ENCODE measurements at places on chromosomes 4 and X.

DNA sequence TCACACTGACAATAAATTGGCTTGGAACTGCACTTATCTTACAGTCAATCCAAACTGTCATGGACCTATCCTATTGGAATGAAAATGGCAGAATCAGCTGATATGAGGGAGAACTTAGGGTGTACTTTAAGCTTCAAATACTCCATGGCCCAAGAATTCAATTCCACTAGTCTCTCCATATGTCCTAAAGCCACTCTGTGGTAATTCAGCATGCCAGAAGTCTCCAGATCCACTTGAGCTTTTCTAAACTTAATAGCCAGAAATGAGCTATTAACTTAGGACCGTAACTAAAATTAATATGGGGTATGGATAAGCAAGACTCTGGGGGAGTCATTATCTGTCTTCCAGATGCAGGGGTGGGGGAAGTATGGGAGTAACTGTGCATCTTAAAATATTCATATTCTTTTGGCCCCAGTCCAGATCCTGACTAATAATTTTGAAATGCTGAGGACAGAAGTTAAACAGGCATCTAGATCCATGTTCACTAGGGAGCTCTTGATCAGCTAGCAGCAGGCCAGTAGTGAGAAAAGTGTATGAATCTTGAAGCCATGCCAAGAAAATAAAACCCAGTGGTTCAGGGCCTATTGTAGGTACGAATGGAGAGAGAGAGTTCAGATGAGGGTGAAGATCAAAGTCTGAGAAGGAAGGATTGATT is 167.6 kb downstream of the DKK2 start:
- DNase-seq, result no peak

GRCh38 chr4:102529977-102530376 is 28.8 kb downstream of the NFKB1 start:
- no peak for DNase-seq

DNA sequence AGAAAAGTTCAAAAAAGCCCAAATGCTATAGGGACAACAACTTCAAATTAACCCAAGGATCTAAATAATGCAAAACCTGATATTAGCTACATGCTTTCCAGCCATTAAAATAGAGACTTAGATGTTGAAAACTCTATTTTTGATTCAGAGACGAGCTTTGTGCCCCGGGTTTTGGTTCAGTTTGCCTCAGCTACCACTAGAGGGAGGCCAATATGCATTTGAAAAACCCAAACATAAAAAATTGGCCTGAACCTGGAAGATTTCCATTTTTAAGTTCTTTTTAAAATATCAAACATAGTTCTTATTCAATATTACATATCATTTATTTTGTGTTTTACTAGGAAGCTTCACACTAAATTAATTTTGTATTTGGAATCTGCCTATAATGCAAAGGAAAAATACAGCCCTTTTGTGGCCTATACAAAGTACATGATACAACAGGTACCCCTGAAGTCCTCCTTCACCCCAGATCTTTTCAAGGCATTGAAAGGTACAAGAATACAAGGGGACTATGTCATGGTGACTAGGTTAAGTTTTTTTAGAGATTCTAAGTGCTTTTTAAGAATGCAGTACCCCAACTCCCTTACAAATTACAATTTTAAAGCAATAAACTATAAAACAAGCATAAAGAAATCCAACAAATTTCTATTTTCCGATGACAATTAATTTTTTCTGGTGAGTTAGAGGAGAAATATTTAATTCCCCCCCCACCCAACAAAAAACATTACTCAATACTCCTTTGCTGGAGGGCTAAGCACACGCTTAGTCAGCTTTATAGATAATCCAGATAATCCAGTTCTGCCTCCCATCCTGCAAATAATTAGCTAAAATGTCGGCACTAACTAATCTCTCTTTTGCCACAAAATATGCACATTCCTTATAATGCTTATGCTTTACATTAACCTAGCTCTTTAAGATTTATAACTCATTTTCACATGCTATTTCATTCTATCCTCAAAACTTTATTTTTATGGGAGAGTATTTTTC is 97.7 kb upstream of the PTPN13 start:
- DNase-seq, result no peak

DNA sequence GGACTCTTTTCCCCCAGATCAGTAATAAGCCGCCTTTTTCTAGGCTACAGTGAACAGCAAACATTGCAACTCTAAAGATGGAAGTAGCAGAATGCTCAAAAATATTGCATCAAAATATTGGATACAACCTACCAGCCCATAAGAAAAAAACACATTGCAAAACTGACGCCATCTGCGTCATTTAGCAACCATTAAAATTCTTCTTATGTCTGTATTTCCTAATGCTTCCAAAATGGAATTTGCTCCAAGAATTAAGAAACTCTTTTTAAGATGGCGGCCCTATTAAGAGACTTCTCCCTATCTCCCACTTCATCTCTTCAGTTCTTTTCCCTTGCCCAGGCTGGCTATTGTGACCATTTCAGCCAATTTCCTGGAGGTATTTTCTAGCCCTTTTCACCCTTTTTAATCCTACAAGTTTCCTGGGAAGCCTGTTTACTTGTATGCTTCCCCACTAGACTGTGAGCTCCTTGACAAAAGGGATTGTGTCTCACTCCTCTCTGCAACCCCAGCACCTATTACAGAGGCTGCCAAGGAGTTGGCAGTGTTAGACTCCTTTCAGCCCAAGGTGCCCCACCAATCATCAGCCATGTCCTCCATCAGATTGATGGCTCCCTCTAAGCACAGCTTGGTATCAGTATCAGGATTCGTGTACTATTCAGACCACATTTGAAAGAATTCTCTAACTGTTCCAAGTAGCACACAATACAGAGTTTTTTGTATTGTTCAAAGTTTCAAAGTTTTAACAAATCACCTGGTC is 4.4 kb downstream of the GPC3 start:
- DNase-seq, result no peak

GRCh38 chrX:44675362-44676024 is 132.8 kb upstream of the FUNDC1 start:
- no peak for DNase-seq

- no peak for DNase-seq
Measured at GRCh38 chrX:110734271-110734670, 61.3 kb downstream of the CHRDL1 start.

DNA sequence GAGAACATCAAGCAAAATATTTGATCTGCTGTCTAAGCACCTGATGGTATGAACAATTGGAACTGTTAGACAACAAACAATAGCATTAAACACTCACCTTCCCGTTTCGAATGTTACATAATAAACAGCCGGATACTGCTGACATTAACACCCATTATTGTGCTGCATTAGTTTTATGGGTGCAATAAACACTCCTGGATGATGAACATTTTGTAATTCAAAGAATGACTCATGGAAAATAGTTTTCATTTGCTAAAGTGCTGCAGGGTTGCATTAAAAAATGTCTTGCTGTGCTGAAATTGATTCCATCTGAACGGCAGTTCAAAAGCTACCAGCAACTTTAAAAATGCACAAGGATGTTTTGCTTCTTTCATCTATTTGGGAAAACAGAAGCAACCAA is 100.8 kb upstream of the SORBS2 start:
- DNase-seq, result no peak

GRCh38 chr4:89733946-89734345 is 103.0 kb downstream of the SNCA start:
- DNase-seq, result no peak

DNA sequence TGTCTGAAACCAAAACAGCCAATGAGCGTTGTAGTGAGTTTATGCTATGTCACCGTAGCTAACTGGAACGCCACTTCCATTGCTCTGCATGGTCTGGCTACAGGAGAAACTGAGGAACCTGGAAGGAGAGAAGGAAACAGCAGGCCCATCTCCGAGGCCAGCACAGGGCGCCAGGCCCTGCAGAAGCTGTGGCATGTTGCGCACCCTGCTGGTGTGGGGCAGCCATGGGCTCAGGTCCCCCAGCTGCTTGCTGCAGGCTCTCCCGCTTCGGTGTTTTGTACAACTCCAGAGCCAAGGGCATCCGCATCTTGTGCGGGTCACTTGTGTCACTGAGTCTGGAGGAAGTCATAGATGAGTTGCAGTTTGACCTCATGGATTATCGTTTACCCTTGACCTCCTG is 89.2 kb downstream of the AFAP1 start:
- no peak for DNase-seq

DNA sequence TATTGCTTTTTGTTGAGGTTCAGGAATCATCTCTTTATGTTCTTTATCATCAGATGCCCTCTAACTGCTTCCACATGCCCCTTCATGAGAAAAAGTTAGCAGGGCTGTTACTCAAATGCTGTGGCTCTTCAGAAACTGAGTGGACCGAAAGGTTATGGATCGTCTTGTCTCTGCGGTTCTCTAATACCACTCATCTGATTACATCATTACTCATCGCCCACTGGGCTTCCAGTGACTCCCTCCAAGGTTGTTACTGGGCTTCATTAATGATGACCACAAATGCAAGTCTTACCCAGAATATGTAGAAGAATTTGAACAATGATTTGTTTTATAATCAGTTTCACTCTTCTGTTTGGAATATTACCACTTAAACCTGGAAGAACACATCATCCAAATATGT is 67.7 kb downstream of the RWDD4 start:
- DNase-seq, result no peak

DNA sequence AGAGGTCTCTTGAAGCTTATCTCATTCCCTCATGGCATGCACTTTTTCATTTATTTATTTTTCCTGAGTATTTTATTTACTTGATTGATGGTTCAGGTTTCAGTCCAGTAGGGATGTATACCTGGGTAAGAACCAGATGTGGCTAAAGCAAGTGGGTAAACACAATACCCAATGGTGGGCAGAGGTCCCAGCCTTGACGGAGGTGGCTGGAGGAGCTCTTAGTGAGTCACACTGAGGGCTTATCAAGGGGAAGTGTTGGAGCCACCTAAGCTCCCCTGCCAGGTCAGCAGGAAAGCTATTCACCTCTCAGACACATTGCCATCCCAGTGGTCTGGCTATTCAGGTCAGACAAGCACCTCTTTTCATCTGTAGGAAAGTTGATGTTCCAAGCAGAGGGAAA is 236.2 kb upstream of the MAGEB16 start:
- no peak for DNase-seq

GRCh38 chr4:10582059-10582686 is 102.4 kb downstream of the CLNK start:
- no peak for DNase-seq

DNA sequence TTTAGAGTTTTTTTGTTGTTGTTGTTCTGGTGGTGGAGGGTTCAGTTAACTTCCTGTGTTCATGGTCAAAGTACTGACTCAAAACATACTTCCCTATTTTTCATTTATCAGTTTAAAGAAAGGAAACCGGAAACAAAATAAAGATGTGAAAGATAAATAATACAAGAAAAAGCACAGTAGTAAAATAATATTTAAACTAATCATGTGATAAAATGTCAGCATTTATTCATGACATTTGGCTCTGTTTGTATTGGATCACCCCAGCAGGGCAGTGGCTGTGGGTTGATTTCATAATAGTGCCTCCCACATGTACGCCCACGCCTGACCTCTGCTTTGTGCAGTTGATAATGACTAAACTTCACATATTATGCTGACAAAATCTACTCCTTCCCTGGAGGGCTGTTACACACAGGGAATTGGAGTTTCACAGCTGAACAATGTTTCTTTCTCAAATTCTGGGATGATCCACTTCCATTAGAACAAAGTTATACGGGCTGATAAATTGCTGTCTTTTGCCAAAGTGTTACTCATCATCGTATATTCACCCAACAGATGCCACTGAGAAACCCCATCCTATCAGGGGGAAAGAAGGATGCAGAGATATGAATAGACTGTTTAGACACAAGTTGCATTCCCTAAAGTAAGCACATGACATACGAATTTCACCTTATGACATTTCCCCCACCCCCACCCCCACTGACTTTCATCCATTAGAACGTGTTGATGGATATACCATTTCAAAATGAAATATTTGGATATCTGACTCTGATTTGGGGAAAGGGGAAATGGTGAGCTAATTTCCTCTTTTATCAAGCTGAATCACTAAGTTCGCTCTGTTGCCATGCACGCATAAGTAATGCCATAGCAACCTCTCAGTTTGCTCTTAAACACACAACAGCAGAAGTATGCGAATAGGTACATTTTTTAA is 48.3 kb downstream of the AMELX start:
- no peak for DNase-seq

DNA sequence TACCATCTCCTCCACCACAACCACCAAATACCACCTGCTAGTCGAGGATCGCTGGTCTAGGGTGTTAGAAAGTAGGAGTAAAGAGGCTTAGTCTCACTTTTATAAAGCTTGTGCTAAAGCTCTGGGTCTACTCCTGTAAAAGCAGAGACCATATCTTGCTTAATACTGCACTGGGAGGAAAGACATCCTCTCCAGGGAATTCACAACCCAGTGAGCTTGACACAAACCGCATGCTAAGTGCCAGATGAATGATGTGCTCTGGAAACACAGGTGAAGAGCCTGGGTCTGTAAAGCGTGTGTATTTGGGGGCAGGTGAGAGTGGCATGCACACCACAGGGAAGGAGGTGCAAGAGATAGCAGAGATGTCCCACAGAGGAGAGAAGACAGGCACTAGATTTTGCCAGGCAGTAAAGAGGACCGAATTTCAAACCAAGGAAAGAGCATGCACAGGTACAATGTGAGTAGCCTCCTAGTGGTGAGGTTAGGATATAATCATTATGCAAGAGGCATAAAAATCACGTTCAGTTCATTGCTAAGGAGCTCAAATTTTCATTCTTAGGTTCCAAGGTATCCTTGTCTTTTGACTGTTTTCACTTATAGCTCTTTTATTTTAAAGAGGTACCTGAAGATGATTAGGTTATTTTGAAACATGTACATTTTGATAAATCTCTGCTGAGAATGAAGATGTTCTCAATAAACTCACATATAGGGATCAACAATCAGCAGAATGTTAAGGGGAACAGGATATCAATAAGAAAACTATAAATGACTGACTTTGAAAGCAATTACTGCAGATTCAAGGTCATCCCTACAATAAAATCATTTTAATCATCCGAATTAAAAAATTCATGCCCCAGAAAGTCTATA is 20.7 kb downstream of the TAPT1 start:
- DNase-seq, result no peak

GRCh38 chr4:78638337-78639172 is 87.0 kb downstream of the ANXA3 start:
- DNase-seq, result no peak

DNA sequence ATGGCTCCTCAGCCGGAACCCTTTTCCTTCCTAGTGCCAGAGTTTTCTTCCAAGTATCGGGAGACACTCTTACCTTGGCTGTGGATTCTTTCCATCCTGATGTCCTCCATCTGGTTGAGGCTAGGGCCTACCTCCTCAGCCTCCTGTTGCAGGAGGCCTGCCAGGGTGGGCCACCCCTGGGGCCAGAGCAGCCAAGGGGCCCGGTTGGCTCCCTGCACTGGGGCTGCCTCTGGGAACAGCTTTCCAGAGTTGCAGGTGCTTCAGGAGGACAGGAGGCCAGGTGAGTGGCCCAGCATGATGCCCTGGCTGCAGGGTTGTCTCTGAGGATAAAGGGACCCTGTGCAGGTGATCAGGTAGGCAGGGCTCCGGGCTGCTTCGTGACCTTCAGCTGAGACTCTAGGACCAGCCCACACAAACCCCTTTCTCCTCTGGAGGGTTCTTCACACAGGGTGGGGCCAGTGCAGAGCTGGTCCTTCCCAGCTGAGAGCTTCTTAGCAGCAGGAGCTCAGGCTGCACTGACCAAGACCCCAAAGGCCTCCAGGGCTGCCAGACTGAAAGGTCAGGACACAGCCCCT is 5.3 kb upstream of the GPR78 start:
- no peak for DNase-seq

All from activated naive CD8-positive, alpha-beta T cell treated with anti-CD3 and anti-CD28 coated beads, Interleukin-2, amount 50 U/mL, for 16 hours (primary cell).